Stimulated activated CD4-positive, alpha-beta T cell treated with anti-CD3 and anti-CD28 coated beads, Interleukin-4, amount 100 ng/mL, for 1 hour (primary cell): ENCODE measurements at places on chromosomes 11 and 22.

GRCh38 chr22:38766076-38766777 lies 10.4 kb upstream of the SUN2 start:
- peak; percentile 34 for DNase-seq

- no peak for DNase-seq
Observed at GRCh38 chr11:18699848-18700261, 1.3 kb downstream of the TMEM86A start.

DNA sequence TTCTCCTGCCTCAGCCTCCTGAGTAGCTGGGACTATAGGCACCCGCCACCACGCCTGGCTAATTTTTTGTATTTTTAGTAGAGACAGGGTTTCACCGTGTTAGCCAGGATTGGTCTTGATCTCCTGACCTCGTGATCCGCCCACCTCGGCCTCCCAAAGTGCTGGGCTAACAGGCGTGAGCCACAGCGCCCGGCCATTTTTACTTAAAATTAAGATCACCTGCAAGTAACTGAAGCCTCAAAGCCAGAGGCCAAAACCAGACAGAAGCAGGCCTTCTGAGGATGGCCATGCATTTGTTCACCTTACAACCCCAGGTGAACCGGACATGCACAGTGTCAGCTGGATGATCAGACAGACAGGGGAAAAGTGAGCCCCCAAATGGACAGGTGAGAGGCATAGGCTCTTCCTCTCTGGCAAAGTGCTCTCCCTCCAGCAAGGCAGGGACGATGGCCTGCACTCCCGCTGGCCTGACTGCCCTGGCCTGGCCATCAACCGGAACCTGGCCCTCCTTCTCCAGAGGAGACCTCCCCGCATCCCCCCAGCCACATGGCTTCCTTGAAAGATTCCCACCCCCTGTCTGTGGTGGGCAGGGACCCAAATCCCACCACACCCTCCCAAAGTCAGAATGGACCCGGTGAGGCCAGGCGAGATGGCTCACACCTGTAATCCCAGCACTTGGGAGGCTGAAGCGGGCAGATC lies 25.9 kb downstream of the APOBEC3H start:
- DNase-seq = no peak

- DNase-seq = no peak
Observed at GRCh38 chr11:132579136-132579535, 953.2 kb downstream of the OPCML start.

DNA sequence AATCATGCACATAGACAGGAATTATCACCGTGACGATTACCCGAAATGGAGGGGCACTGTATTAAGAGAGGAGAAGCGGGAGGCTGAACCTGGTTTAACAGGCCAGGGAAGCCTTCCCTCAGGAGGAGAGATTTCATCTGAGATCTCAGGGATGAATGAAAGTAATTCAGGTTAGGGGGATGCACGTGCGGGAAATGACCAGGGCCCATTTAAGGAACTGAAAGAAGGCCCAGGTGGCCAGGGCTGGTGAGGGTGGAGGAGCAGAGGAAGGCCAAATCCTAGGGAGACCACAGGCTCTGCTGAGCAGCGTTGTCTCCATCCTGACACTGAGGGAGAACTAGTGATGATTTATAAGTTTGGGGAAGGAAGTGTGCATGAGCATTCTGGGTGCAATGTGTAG lies 16.3 kb upstream of the OPCML start:
- no peak for DNase-seq

DNA sequence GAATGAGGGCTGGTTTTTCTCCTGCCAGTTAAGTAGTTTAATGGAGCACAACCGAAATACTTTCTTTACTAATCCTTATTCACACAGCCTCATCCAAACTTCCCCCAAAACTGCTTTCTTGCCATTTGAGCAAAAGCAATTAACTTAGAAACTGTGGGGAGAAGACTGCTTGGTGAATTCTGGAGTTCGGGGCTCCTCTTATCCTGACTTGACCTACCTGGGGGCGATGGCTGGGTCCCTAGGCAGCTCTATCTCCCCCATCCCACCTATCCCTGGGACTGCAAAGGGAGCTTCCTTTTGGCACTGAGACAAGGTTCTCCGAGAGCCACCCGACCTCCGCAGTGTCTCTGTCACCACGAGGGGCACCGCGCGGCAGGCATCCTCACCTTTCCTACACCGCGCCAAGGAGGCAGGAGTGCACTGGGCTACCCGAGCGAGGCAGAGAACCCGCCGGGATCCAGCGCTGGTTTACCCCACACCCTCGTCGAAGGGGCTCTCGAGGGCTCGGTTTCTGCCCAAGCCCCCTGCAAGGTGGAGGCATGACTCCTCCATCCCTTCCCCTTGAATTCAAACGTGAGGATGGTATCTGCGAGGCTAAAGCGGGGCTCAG lies 759 bp downstream of the DESI1 start:
- DNase-seq = peak; percentile 54

- no peak for DNase-seq
Observed at GRCh38 chr11:1168721-1169161, 11.0 kb downstream of the MUC5AC start.

DNA sequence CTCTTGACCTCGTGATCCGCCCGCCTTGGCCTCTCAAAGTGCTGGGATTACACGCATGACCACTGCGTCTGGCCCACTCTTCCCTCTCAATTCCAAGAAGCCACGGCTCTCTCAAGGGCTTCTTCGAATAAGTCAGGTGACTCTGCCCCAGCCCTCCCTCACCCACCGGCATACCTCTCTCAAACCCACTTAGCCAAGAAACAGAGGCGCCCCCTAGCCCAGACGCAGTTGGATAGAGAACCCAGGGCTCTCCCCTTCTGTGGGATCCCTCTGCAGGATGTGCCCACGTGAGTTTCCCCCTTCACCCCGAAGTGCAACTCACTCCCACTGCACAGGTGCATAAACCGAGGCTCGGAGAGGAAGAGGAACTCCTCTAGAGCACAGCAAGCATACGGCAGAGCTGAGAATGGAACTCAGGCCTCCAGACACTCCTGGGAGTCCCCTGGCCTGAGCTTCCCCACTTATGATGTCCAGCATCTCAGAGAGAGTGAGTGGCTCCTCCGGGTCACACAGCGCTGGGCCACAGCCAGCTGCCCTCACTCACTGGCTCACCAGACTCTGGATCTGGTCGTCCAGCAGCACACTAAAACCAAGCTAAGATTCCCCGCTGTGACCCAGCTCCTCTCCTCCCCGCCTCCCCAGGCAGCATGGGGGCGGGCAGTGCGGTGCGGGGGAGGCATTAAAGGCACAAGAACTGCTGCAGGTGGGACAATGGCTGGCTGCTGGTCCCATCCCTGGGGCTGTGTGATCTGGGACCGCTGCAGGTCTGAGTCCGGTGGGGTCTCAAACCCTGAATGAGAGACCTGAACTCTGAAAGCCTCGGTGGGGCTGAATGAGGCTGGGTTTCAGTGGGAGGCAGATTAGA lies 16.8 kb upstream of the RGL4 start:
- DNase-seq = no peak
